ENCODE measurements at places on chromosomes 6 and 20.

DNA sequence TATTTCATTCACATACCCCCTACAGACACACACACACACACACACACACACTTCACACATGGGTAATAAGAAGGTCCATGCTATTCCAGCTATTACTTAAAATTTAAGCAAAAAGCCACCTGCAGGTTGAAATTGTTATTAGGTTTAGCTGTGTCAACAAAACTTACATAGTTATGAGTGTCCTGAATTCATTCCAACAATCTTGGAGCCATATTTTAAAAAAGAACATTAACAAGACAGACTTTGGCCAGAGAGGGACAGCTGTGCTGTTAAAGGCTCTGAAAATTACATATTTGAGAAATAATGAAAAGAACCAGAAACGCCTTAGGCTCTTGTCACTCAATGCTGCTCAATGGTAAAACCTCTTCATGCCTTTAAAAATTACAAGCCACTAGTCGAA is 455.3 kb downstream of the EPM2A start:
- no peaks in the 10 kb centered on the region for H3K36me3 ChIP-seq
- no peaks in the 10 kb centered on the region for H3K4me1 ChIP-seq
- DNase-seq, result no peak
- no peaks in the 10 kb centered on the region for H3K27me3 ChIP-seq
- H3K27ac ChIP-seq, result no peak overlapping the region

GRCh38 chr20:4227085-4227821 is 211.9 kb upstream of the RNF24 start:
- H3K36me3 ChIP-seq, result no peaks in the 10 kb centered on the region
- no peak for DNase-seq
- no peak overlapping the region for H3K27ac ChIP-seq
- no peaks in the 10 kb centered on the region for H3K4me1 ChIP-seq

- no peak overlapping the region for H3K27ac ChIP-seq
- no peak overlapping the region for H3K4me3 ChIP-seq
- DNase-seq, result no peak
- no peaks in the 10 kb centered on the region for H3K36me3 ChIP-seq
These were observed 108.9 kb downstream of the VEGFA start for GRCh38 chr6:43878823-43879495.

DNA sequence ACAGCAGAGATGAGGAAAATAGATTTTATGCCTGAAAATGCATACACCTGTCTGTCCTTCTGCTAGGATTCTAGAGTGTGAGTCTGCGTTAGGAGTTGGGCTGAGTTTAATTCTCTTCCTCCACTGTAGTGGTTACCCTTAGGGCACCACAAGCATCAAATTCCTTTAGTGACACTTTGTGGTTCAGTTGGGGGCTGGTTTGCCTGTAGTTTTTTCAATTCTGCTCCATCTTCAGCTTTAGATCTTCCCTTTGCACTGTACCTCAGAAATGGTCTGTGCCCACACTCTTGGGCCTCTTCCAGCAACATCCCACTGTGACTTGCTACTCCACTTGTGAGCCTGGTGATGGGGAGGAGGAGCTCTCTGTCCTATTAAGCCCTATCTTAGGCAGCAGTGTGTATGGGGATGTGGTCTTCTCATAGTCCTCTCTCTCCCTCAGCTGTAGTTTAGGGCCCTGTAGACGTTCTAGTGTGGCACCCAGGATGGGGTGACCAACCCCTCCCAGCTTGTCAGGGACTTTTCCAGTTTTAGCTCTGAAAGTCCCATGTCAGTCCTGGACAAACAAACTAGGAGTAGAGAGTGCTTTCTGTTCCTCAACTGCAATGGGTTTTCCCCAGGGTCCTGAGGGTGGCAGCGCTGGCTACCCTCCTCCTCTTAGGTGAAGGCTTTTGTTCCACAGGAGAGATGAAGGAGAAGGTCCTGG is 19.7 kb upstream of the OGFRL1 start:
- H3K4me3 ChIP-seq, result no peak overlapping the region
- H3K27ac ChIP-seq, result no peak overlapping the region
- H3K27me3 ChIP-seq, result no peaks in the 10 kb centered on the region
- DNase-seq, result no peak
- H3K4me1 ChIP-seq, result no peaks in the 10 kb centered on the region
- H3K36me3 ChIP-seq, result no peaks in the 10 kb centered on the region

GRCh38 chr6:110093981-110094380 is 85.5 kb downstream of the WASF1 start:
- no peak overlapping the region for H3K27ac ChIP-seq
- no peaks in the 10 kb centered on the region for H3K36me3 ChIP-seq
- no peaks in the 10 kb centered on the region for H3K27me3 ChIP-seq
- no peak overlapping the region for H3K4me3 ChIP-seq
